Keratinocyte (primary cell): ENCODE measurements at places on chromosomes 13 and 19. TPM values are rescaled to one million over a fixed set of nuclear protein-coding genes. Genes with fewer than 3 reads are reported as not detected.

- no peaks in the 10 kb centered on the region for H3K27me3 ChIP-seq
- H3K27ac ChIP-seq, result no peak overlapping the region
- DNase-seq, result no peak
- H3K4me1 ChIP-seq, result no peaks in the 10 kb centered on the region
- no peak overlapping the region for H3K4me3 ChIP-seq
- H3K36me3 ChIP-seq, result no peaks in the 10 kb centered on the region
Observed at GRCh38 chr13:82803341-82803740, 1078.9 kb downstream of the SLITRK1 start.

GRCh38 chr19:16820056-16820455 is 9.1 kb upstream of the SIN3B start:
- no peaks in the 10 kb centered on the region for H3K27me3 ChIP-seq
- H3K4me3 ChIP-seq, result no peak overlapping the region
- H3K36me3 ChIP-seq, result no peaks in the 10 kb centered on the region
- no peak for DNase-seq

GRCh38 chr13:46571189-46571908 is 18.4 kb downstream of the LRCH1 start:
- H3K27me3 ChIP-seq, result no peaks in the 10 kb centered on the region
- H3K4me3 ChIP-seq, result no peak overlapping the region

GRCh38 chr19:48970923-48971395 is 5.8 kb downstream of the FTL start:
- peaks cover 8% of the 10 kb centered on the region for H3K4me1 ChIP-seq
- H3K27me3 ChIP-seq, result no peaks in the 10 kb centered on the region
- DNase-seq, result no peak
- H3K36me3 ChIP-seq, result peaks cover 26% of the 10 kb centered on the region
- no peak overlapping the region for H3K27ac ChIP-seq

DNA sequence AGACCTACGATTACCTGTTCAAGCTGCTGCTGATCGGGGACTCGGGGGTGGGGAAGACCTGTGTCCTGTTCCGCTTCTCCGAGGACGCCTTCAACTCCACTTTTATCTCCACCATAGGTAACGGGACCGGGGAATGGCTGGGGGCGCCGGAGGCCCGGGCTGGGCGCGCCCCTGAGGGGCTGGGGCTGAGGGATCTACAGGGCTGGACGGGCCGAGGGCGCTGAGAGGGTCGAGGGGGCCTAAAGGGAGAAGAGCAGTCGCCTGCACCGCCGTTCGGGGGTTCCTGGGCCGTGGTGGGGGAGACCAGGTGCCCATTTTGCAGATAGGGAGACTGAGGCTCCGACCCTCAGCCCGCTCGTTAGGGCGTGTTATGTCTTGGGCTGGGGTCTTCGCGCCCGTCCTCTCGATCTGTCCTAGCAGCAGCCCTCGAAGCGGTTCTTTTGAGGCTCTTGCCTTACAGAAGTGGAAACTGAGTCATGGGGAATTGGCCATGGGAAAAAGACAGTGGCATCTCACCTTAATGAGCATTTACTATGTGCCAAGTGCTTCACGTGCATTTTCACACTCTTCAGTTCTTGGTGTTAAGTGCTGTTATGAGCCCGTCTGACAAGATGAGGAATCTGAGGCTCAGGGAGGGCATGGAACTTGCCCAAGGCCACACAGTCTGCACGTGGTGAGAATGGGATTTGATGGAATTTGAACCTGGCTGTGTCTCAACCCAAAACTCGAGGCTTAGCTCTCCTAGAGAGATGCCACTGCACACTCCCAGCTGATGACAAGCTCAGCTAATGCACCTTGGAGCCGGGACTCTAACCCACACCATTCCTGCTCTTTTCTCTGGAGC is 442 bp downstream of the RAB8A start:
- H3K27ac ChIP-seq, result peak overlapping the region; percentile 93
- DNase-seq, result no peak
- H3K27me3 ChIP-seq, result no peaks in the 10 kb centered on the region
- H3K4me3 ChIP-seq, result peak overlapping the region; percentile 99
- peaks cover 5% of the 10 kb centered on the region for H3K36me3 ChIP-seq

- DNase-seq, result no peak
- H3K27me3 ChIP-seq, result no peaks in the 10 kb centered on the region
- H3K4me1 ChIP-seq, result no peaks in the 10 kb centered on the region
- H3K27ac ChIP-seq, result no peak overlapping the region
Observed at GRCh38 chr13:108276060-108276459, 6.5 kb downstream of the TNFSF13B start.

DNA sequence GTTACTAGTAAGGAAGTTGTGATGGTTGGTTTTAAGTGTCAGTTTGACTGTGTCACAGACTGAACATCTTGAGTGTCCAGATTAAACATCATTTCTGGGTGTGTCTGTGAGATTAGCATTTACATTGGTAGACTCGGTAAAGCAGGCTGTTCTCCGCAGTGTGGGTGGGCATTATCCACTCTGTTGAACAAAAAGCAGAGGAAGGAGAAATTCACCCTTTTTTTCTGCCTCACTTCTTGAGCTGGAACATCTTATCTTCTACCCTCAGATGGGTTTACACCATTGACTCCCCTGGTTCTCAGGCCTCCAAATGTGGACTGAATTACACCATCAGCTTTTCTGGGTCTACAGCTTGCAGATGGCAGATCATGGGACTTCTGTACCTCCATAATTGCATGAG is 63.7 kb upstream of the ZDHHC20 start:
- no peaks in the 10 kb centered on the region for H3K27me3 ChIP-seq
- peaks cover 1% of the 10 kb centered on the region for H3K36me3 ChIP-seq
- no peak overlapping the region for H3K4me3 ChIP-seq
- no peaks in the 10 kb centered on the region for H3K4me1 ChIP-seq
- no peak overlapping the region for H3K27ac ChIP-seq

GRCh38 chr19:38139122-38139521 is 84.9 kb downstream of the DPF1 start:
- H3K27ac ChIP-seq, result no peak overlapping the region
- peaks cover 3% of the 10 kb centered on the region for H3K36me3 ChIP-seq
- DNase-seq, result no peak
- H3K27me3 ChIP-seq, result no peaks in the 10 kb centered on the region
- peaks cover 15% of the 10 kb centered on the region for H3K4me1 ChIP-seq
- H3K4me3 ChIP-seq, result no peak overlapping the region

- no peak overlapping the region for H3K4me3 ChIP-seq
- H3K27ac ChIP-seq, result no peak overlapping the region
- no peaks in the 10 kb centered on the region for H3K4me1 ChIP-seq
- H3K36me3 ChIP-seq, result no peaks in the 10 kb centered on the region
Observed at GRCh38 chr13:73107481-73107880, 48.7 kb downstream of the KLF5 start.

- H3K4me3 ChIP-seq, result no peak overlapping the region
- no peak for DNase-seq
- peaks cover 4% of the 10 kb centered on the region for H3K4me1 ChIP-seq
- H3K27me3 ChIP-seq, result no peaks in the 10 kb centered on the region
- peaks cover 3% of the 10 kb centered on the region for H3K36me3 ChIP-seq
Observed at GRCh38 chr19:33444562-33445441, 71.3 kb downstream of the CEBPG start.

DNA sequence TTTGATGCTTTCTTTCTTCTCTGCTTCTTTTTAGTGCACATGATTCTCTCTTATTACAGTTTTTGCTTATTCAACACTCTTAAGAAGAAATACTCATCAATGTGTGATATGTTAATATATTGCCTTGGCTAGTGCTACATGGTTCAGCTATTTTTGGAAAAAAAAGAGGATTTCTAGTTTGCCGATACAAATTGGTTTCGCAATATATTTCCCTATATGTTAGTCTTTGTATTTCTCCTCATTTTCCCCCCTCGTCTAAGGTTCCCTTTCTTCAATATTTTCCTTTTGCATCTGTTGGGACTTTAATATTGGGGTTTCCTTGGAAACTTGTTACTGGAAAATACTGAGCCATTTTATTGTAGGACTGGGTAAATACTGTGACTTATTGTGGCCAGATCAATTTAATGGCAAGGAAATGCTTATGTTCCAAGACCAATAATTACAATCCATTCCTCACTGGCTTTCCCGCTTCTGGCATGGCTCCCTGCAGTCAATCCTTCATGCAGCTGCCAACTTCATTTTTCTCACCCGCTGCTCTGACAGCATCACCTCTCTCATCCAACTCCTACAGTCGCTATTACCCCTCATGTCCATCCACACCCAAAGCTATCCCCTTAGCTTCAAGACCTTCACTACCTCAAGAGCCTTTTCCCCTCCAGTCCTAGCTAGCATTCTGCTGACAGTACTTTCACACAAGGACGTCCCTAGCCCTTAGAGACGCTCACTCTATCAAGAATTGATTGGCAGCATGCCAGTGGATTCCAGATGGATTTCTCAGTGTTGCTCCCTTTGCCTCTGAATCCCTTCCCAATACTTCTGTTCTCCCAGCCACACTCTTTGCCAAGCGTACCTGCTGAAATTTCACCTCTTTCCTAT is 280.1 kb upstream of the TMTC4 start:
- no peak overlapping the region for H3K4me3 ChIP-seq
- no peaks in the 10 kb centered on the region for H3K36me3 ChIP-seq
- DNase-seq, result no peak
- H3K4me1 ChIP-seq, result no peaks in the 10 kb centered on the region

DNA sequence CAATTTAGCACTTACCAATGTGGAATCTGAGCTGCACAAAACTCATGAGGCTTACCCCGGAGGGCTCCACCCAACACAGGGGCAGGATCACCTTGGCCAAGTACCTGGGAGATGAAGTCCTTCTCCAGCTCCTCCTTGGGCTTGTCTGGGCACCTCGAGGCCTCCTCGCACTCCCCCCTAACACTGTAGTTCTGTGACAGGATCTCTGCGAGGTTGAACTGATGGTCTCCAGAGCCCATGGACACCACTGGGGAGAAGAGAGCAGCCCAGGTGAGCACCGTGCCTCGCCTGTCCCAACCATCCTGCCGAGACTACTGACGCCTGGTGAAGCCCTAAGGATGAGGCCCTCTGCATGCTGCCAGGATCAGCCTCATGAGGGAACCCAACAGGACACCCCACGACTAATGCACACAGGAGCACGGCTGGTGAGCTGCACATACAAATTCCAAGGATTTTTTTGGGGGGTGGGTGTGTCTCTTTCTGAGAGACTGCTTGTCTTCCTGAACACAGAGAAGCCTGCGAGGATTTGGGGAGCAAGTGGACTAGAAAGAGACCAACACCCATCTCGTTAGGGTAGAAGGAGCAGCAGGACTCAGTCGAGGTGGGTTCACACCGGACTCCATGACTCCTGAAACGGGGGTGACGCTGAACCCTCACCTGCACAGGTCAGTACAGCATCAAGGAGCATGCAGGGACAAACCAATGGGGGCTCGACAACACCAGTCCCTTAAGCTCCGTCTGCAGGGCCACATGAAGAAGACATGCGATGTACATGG is 10.1 kb downstream of the MIER2 start:
- H3K27me3 ChIP-seq, result no peaks in the 10 kb centered on the region
- DNase-seq, result no peak
- no peak overlapping the region for H3K4me3 ChIP-seq
- no peaks in the 10 kb centered on the region for H3K4me1 ChIP-seq

GRCh38 chr13:40389081-40389641 is 277.3 kb downstream of the FOXO1 start:
- no peak overlapping the region for H3K4me3 ChIP-seq
- H3K27ac ChIP-seq, result no peak overlapping the region
- H3K27me3 ChIP-seq, result no peaks in the 10 kb centered on the region
- peaks cover 20% of the 10 kb centered on the region for H3K4me1 ChIP-seq
- no peaks in the 10 kb centered on the region for H3K36me3 ChIP-seq

Gene GZMM
- polyA plus RNA-seq, result not detected in 3 replicates

Gene C1QTNF9
- not detected in 3 replicates for polyA plus RNA-seq

Gene ACP5
- polyA plus RNA-seq, result 10.3 to 35.5 TPM (median 15.0 TPM) in 3 replicates

Gene URAD
- polyA plus RNA-seq, result not detected in 3 replicates

Gene MATK
- polyA plus RNA-seq, result 0.05 to 0.27 TPM (median 0.16 TPM) in 3 replicates

Gene TMC4
- polyA plus RNA-seq, result 1.5 to 2.2 TPM (median 1.8 TPM) in 3 replicates

Gene ZFP82
- 1.9 to 3.2 TPM (median 2.6 TPM) in 3 replicates for polyA plus RNA-seq

Gene ZNF569
- 2.1 to 2.9 TPM (median 2.1 TPM) in 3 replicates for polyA plus RNA-seq

Gene NLRP11
- polyA plus RNA-seq, result 0.01 TPM in 1 of 3 replicates, not detected in the others

Gene CEBPA
- polyA plus RNA-seq, result 1.5 to 6.4 TPM (median 3.6 TPM) in 3 replicates

Gene SLC25A42
- 1.2 to 2.2 TPM (median 1.9 TPM) in 3 replicates for polyA plus RNA-seq
